Muscle of leg (tissue), 16 donors: ENCODE measurements at places on chromosomes 1 and 21. TPM values are rescaled to one million over a fixed set of nuclear protein-coding genes. Genes with fewer than 3 reads are reported as not detected.

GRCh38 chr1:157105988-157106812 is 6.6 kb upstream of the ETV3L start:
- DNase-seq, result peak; percentile 60

The NR0B2 gene
- not detected for total RNA-seq

The LRRC52 gene
- total RNA-seq, result 0.09 TPM

- no peak for DNase-seq
These were observed 51.7 kb downstream of the CAPZB start for GRCh38 chr1:19433719-19433998.

DNA sequence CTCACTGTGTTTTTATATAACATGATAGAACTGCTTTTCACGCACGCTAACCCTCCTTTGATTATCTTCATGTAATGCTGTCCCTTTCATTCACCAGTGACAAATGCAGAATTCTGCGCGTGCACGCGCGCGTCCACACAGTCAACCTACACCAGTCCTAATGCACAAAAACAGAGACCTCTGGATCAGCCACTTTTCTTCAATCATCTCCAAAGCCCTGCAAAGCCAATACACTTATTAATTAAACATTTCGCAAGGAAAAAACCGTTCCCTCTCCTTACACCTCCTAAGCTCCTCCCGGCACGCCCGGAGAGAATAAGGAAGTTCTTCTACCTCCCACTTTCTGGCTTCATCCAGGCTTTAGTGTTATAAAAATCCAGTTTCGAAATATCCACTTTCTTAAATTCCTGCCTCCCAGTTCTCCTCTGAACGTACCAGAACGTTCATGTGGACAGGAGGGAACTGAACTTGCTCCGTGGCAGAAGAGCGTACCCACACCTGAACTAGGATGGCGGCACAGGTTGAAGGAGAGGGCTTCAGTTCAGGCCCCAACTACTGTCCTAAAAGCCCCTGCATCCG is 4.6 kb downstream of the LMX1A start:
- DNase-seq, result no peak

DNA sequence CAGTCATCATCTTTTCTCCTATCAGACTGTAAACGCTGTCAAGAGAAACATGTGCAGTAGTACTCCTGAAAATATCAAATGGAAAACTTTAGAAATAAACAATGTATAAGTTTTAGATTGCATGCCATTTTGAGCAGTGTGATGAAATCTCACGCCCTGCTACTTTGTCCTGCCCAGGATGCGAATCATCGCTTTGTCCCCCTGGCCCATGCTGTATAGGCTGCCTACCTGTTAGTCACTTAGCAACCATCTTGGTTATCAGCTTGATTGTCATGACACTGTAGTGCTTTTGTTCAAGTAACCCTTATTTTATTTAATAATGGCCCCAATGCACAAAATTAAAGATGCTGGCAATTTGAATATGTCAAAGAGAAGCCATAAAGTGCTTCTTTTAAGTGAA is 363.0 kb downstream of the ZP4 start:
- DNase-seq, result no peak
